Nephron progenitor cell (in vitro differentiated cells): ENCODE measurements at places on chromosomes 6 and 20.

DNA sequence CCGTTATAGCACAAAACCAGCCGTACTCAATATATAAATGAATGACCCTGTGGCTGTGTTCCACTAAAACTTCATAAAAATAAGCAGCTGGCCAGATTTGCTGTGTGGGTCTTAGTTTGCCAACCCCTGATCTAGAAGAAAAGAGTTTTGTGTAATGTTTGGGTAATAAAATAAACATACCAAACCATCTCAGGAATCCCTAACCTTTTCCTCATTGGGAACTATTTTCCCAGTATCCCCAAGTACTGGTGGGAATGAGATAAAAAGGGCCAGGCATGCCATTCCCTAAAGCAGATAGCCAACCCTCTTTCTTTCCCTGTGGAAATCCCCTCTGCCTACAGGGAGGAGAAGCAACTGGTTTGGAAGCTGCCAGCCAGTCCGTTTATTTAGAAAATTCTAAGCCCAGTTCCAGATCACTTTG is 169.1 kb upstream of the AKAP12 start:
- DNase-seq = no peak

DNA sequence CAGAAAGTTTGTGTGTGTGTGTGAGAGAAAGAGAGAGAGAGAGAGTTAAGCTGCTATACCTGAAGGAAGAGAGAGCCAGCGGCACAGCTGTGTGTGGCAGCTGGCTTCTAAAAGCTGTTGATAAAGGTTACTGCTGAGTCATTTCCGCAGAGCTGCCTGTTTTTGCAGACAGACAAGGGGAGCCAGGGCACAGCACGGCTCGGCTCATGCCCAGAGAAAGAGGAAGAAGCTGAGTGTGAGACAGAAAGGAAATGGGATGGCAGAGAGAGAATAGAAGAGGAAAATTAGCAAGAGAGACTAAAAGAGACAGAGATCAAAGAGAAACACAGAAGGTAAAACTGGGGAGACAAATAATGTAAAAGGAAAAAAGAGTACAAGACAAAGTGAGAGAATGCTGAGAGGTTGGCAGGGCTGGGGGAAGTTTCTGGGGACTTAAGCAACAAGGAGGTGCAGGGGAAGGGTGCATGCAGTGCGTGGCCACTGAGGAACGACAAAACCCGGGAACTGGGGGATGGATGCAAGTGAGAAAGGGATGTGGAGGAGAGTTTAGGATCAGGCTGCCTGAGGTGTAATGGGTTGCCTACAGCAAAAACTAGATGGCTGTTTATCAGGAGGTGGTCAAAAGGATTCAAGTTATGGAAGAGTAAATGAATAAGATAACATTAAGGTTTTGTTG is 22.7 kb downstream of the HLA-A start:
- DNase-seq = peak; percentile 35

GRCh38 chr20:45629496-45630100 is at the start of gene WFDC10A:
Gene WFDC10A, plus strand, starts transcription at chr20:45629739. Its CDS starts 75 bp downstream, at chr20:45629814.
- peak; percentile 50 for DNase-seq

- DNase-seq = no peak
Measured at GRCh38 chr6:53854843-53855567, 60.2 kb downstream of the LRRC1 start.

GRCh38 chr6:18405477-18406293 is 18.5 kb downstream of the RNF144B start:
- no peak for DNase-seq

- DNase-seq = no peak
Measured at GRCh38 chr6:148395583-148396101, 53.0 kb downstream of the SASH1 start.

GRCh38 chr6:149938571-149939355 is 3.1 kb upstream of the ULBP2 start:
- DNase-seq = peak; percentile 33

- peak; percentile 80 for DNase-seq
Measured at GRCh38 chr20:46458866-46459750, 52.7 kb upstream of the ELMO2 start.

GRCh38 chr6:15643542-15643941 is 19.3 kb downstream of the DTNBP1 start:
- no peak for DNase-seq

GRCh38 chr6:5110246-5110645 is 25.1 kb downstream of the PPP1R3G start:
- no peak for DNase-seq

DNA sequence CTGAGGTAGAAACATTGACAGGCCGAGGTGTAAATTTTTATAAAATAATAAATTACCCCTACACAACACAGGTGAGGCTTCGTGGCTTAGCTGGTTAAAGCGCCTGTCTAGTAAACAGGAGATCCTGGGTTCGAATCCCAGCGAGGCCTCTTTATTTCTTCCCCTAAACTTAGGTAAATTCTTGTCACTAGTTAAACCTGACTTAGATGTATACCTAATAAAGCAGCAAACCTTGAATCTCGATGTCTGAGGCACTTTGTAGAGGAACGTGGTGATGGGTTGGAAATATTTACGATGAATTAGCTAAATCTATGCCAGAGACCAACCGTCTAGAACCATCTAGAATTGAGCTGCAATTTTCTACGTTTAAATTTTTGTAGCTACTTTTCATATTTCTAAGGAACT is 185.6 kb downstream of the OR2B2 start:
- no peak for DNase-seq

DNA sequence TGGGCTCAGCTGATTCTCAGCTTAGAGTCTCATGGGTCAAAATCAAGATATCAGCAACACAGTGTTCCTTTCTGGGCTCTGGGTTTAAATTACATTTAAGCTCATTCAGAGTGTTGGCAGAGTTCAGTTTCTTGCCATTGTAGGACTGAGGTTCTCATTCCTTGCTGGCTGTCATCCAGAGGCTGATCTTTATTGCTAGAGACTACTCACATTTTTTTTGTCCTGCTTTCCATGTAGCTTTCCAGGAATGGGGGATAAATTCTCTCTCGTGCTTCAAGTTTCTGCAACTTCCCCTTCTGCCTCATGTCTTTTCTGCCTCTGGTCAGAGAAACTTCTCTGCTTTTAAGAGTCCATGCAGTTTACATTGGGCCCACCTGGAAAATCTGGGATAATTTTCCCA is 86.9 kb downstream of the RFX6 start:
- no peak for DNase-seq

DNA sequence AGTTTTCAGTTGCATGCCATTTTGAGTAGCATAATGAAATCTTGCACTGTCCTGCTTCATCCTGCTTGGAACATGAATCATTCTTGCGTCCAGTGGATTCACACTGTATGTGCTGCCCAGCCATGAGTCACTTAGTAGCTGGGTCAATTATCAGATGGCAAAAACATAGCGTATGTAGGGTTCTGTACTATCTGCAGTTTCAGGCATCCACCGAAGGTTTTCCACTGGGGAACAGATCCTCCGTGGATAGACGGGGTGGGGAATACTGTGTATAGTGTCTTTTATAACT is 61.4 kb downstream of the IL22RA2 start:
- DNase-seq = no peak

GRCh38 chr6:124512431-124512830 is 449.8 kb upstream of the RNF217 start:
- DNase-seq = no peak

GRCh38 chr20:6178537-6178936 is 55.7 kb upstream of the FERMT1 start:
- no peak for DNase-seq

DNA sequence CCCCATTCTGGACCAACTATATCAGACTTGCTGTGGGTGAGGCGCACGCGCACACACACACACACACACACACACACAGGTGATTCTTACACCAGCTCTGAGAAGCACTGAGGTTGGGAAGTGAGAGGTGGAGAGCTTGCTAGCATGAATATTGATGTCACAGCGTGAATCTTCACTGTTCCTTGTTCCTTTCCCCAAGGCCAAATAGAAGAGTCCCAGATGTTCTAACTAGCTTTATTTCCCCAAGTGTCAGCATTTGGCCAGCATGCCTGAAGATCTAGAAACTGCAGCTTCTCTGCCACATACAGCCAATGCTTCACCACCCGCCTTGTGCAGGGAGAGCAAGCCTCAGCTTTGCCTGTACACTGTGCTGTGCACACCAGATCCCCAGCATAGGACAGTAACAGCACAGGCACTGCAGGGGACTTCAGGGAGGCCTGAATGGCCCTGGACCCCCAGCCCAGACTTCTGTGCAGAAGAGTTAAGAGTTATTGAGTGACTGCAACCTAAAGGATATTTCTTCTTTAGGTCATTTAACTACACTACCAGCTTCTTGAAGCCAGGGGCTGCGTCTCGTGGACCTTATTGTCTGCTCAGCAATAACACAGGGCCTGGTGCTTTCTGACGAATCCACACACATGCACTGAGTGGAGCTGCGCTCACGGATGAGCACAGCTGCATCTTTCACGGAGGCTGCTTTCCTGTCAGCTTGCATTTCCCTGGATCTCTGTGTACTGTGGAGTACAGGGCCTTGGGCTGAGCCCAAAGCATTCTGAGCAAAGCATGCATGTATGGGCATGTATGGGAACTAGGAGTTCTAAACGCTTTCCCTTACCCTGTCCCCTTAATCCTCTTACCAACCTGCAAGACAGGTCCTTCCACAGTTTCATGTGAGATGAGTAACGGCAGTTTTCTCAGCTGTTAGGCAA is 13.9 kb upstream of the CD93 start:
- no peak for DNase-seq

DNA sequence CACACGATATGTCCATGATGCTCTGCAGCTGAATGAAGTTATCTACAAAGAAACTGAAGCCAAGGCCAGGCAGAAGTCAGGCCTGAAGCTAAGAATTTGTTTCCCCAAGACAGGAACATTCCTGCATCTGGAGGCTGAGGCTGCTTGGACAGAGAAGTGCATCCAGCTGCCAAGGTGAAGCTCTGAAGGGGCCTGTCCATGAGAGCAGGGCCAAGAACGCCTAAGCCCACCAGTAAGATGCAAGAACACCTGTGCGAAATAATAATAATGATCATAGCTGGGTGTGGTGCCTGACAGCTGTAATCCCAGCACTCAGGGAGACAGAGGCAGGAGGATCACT is 37.7 kb upstream of the B4GALT5 start:
- no peak for DNase-seq

GRCh38 chr20:3786126-3786484 is 435 bp downstream of the CENPB start:
- peak; percentile 48 for DNase-seq

DNA sequence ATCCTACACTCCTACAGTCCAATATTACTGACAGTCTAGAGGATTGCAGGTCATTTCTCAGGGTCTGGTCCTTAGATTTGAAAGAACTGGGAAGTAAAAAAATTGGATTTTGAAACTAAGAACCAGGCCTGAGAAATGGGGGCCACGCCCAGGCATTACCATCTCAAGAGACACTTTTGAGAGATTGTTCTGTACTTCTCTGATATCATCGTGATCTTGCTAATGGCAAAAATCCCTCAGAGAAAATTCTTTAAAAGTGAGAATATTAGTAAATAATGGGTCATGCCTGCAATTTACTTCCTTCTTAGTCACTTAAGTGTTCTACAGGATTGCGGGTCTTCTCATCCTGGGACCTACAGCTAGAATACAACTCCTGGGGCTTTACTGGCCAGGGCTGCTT is 42.0 kb upstream of the HIVEP1 start:
- DNase-seq = no peak

GRCh38 chr6:2462831-2463230 is 217.4 kb upstream of the GMDS start:
- DNase-seq = no peak

DNA sequence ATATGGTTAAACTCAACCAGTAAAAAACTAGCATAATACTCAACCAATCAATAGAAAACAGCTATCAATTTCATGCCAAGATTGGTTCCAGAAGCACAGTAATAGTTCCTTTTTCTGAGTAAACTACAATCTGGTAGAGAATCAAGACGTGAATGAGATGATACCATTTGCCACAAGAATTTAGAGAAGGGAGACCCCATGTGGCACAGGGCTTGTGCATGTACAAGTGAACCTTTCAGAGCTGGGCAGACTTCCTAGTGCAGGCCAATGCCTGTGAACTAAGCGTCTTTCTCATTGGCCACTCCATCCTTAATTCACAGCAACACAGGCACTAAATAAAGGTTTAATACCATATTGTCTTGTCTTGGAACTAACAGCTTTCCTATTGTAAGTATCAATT is 213.5 kb downstream of the RFPL4B start:
- DNase-seq = no peak

DNA sequence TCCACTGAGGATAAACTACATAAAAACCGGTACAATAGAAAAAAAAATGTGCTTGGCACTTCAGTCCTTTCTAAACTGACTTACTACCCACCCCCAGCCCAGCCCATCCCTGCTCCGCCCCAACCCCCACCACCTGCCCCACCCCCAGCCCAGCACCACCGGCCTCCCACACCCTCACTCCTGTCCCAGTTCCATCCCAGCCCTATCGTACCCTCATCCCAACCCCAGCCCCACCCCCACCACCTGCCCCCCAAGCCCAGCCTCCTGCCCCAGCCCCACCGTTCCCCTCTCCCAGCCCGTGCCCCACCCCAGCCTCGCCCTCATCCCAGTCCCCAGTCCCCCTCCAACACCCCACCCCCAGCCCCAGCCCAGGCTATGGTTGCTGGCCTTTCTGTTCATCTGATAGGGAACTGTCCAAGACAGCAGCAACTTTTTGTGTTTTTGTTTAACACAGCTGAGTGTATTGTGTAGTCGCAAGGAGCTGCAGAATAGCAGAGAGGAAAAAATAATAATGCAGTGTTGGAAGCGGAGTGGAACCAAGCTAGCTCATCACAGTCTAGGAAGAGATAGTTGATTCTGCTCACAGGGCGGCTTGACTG is 61.9 kb downstream of the SASH1 start:
- no peak for DNase-seq

GRCh38 chr20:35135867-35136586 is 11.1 kb downstream of the EDEM2 start:
- no peak for DNase-seq

- no peak for DNase-seq
Measured at GRCh38 chr20:24079661-24080412, 91.3 kb upstream of the GGTLC1 start.

DNA sequence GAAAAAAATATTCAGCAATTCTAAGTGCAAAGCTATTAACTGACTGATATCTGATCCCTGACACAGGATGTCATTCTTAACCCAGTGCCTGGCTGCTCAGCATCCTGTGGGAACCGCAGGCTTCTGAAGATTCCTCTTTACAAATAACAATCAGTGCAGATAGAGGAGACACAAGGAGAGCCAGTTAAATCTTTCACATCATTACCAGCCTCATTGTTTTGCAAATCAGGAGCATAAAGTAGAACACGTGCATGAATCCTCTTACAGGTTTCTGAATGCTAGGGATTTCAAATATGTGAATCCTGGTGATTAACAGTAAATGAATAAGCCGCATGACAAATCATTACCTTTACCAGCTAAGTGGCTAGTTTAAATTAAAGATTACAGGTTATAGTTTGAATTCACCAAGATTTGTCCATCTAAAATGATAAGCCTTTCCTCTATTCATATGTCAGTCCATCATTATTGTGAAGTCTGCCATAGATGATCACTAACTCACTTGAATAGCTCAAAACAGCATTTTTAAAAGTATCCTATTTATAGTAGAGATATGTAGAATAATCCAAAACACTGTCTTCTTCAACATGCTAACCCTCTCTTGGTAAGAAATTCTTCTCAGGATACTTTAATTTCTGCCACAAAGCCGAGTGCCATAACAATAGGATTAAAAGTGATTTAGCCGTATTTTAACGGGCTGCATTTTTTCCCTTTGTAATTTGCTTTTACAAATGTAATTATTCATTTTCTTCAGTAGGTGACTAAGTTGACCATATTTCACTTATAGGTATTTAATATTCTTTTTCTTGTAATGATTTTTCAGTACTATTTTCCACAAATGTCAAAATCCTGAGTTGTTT is 367.3 kb upstream of the EPHA7 start:
- DNase-seq = no peak

- DNase-seq = no peak
Measured at GRCh38 chr6:7820288-7820835, 90.2 kb downstream of the TXNDC5 start.

GRCh38 chr20:43870484-43870883 is 44.2 kb upstream of the TOX2 start:
- DNase-seq = no peak
